GM23338 (cell line): ENCODE measurements at places on chromosomes 3 and 15. TPM values are rescaled to one million over a fixed set of nuclear protein-coding genes. Genes with fewer than 3 reads are reported as not detected.
A peak's percentile ranks its signal among the peaks of the same experiment; 100 is the strongest.

The GABRR3 gene
- total RNA-seq, result not detected in 2 replicates

DNA sequence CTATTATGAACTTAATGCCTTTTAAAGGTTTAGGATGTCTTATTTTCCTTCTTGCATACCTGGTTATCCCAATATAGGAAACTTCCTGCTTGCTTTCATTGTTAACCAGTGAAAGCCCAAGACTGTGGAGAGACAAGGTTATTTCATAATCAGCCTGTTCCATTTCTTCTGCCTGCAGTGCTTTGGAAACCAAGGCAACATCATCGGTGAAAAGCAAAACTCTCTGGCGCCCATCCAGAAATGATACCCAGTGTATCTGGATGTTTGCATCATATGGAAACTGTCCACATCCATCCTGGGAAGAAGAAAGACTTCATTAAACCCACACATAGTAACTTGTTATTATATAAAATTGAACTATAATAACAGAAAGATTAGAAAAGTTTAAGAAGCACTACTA lies 170.1 kb downstream of the VPS13C start:
- H3K27ac ChIP-seq, result no peak overlapping the region
- no peak overlapping the region for H3K4me3 ChIP-seq
- no peaks in the 10 kb centered on the region for H3K4me1 ChIP-seq
- peaks cover 8% of the 10 kb centered on the region; the same call in 1 of the 2 replicates for H3K36me3 ChIP-seq
- no peaks in the 10 kb centered on the region for H3K27me3 ChIP-seq
- no peak for DNase-seq

GRCh38 chr3:181252631-181253030 lies 263.1 kb upstream of the DNAJC19 start:
- H3K27me3 ChIP-seq, result no peaks in the 10 kb centered on the region
- H3K27ac ChIP-seq, result no peak overlapping the region
- no peaks in the 10 kb centered on the region for H3K36me3 ChIP-seq
- H3K4me1 ChIP-seq, result peaks cover 15% of the 10 kb centered on the region; the same call in 1 of the 2 replicates
- no peak for DNase-seq

DNA sequence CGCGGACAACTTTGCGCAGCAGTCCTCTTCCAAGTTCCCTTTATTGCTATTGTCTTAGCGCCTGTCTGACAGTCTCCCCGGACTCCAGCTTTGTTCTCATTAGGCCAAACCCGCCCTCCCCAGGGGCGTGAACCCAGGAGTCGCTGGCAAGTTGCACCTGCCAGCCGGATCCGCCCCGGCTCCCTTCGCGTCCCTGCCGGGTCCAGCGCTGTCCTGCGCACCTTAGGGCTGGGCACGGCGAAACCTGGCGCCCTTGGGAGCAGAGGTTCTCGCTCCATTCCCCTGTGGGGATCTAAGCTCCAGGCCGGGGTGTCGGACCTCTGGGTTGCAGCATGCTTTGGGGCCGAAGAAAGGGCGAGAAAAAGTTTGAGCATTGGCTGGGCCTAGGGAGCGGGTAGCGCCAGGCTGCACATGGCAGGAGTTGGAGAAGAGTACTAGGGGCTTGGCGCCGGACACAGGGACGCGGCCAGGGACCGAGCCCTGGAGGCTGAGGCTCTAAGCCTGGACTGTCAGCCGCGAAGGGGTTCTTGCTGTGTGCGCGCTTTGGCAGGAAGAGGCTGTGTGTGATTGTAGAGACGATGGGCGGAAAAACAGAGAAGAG lies 335.1 kb upstream of the THRB start:
- peaks cover 7% of the 10 kb centered on the region for H3K4me1 ChIP-seq
- peaks cover 63% of the 10 kb centered on the region for H3K27me3 ChIP-seq
- peak overlapping the region; percentile 85 for H3K4me3 ChIP-seq
- peak; percentile 56 for DNase-seq
- no peaks in the 10 kb centered on the region for H3K36me3 ChIP-seq

- no peaks in the 10 kb centered on the region for H3K27me3 ChIP-seq
- no peaks in the 10 kb centered on the region for H3K4me1 ChIP-seq
- peak; percentile 18 for DNase-seq
- no peaks in the 10 kb centered on the region; the same call in 1 of the 2 replicates for H3K36me3 ChIP-seq
- H3K27ac ChIP-seq, result no peak overlapping the region
Measured at GRCh38 chr15:76285241-76285825, 25.9 kb downstream of the ETFA start.

The LRRK1 gene
- total RNA-seq, result 2.6 and 4.4 TPM in 2 replicates

GRCh38 chr15:34436126-34436955 lies 1.3 kb downstream of the GOLGA8A start:
- no peaks in the 10 kb centered on the region for H3K4me1 ChIP-seq
- peak overlapping the region; percentile 74 for H3K4me3 ChIP-seq
- H3K36me3 ChIP-seq, result no peaks in the 10 kb centered on the region
- H3K27ac ChIP-seq, result no peak overlapping the region
- peaks cover 47% of the 10 kb centered on the region for H3K27me3 ChIP-seq
- DNase-seq, result peak; percentile 36

The SYNPR gene
- 0.38 and 2.6 TPM in 2 replicates for total RNA-seq

DNA sequence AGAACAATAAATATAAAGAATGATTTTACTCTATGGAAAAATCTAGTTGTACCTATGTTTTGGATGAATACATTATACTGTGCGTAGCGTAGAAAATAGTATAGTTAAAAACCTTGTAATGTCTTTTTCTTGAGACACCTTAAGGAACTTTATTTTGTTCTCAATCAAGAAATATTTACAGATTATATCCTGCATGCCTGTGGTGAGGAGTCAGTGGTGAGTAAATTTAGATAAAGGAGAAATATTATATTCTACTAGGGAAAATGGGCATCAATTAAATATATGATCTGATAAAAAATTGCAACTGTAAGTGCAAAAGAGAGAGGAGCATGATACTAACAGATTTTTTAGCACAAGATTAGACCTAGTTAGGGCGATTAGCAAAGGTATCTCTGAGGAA lies 157.7 kb downstream of the RBMS3 start:
- H3K36me3 ChIP-seq, result no peaks in the 10 kb centered on the region
- no peaks in the 10 kb centered on the region for H3K27me3 ChIP-seq
- H3K4me1 ChIP-seq, result peaks cover 19% of the 10 kb centered on the region
- DNase-seq, result no peak
- no peak overlapping the region for H3K4me3 ChIP-seq
- H3K27ac ChIP-seq, result no peak overlapping the region

DNA sequence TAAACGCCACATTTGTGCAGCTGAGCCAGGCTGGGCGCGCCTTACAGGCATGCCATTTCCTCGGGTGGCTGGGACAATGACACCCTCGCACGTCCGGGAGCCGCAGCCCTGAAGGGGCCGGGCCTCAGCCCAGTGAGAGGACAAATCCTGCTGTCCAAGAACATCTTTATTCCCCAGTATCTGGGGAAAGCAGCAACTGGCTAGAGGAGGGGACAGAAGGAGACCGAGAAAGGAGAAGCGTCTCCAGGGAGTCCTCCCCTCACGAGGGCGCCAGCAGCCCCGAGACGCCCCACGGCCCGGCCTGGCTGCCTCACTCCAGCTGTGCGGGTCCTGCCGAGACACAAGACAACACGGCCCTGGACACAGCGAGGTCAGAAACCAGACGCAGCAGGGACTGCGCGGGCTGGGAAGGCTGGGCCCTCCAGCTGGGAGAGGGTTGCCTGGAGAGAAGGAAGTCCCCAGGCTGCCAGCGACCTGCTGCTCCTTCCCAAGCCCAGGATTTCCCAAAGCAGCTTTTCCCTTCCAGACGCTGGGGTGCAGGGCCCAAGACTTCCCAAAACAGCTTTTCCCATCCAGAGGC lies 130.2 kb downstream of the CHSY1 start:
- peaks cover 11% of the 10 kb centered on the region for H3K4me1 ChIP-seq
- H3K36me3 ChIP-seq, result no peaks in the 10 kb centered on the region
- H3K4me3 ChIP-seq, result no peak overlapping the region
- no peaks in the 10 kb centered on the region for H3K27me3 ChIP-seq

GRCh38 chr3:184711493-184712247 lies at the start of gene MAGEF1:
Gene MAGEF1 (minus strand): TSS chr3:184712064. CDS start chr3:184711821, 243 bp downstream.
- peak within 1 kb of the TSS; percentile 96 for H3K4me3 ChIP-seq
- H3K27me3 ChIP-seq, result no peaks in the 10 kb centered on the region
- peaks cover 28% of the 10 kb centered on the region for H3K4me1 ChIP-seq
- H3K27ac ChIP-seq, result peak within 1 kb of the TSS; percentile 98
- no peaks in the 10 kb centered on the region for H3K36me3 ChIP-seq

The SPATA12 gene
- total RNA-seq, result 0.10 TPM in 1 of 2 replicates, not detected in the other

The DNAH1 gene
- total RNA-seq, result 0.35 and 1.8 TPM in 2 replicates

GRCh38 chr3:128353361-128353965 lies 113.2 kb downstream of the DNAJB8 start:
- no peak overlapping the region for H3K4me3 ChIP-seq
- H3K36me3 ChIP-seq, result no peaks in the 10 kb centered on the region
- no peaks in the 10 kb centered on the region for H3K27me3 ChIP-seq
- H3K4me1 ChIP-seq, result peaks cover 10% of the 10 kb centered on the region
- DNase-seq, result no peak

DNA sequence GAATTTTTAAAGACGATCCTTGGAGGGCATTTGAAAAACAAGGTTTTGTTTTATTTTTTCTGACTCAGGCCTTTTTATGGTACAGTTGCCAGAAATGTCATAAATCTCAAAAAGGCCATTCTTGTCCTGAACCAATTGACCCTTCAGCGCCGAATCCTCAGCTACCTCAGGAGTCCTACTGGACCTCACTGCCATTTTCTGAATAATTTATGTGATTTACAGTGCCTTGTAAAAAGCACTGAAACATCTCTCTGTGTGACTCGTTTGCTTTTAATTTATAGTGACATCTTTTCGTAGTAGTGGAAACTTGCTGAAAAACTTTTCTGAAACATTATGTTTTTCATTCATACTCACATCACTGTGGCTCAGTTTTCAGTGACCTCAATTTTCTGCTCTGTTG lies 72.2 kb upstream of the ARL6 start:
- DNase-seq, result no peak
- no peak overlapping the region for H3K27ac ChIP-seq
- H3K27me3 ChIP-seq, result no peaks in the 10 kb centered on the region
- H3K36me3 ChIP-seq, result no peaks in the 10 kb centered on the region
- H3K4me1 ChIP-seq, result peaks cover 6% of the 10 kb centered on the region; the same call in 1 of the 2 replicates

GRCh38 chr3:126100269-126100633 lies 16.3 kb upstream of the SLC41A3 start:
- H3K27ac ChIP-seq, result no peak overlapping the region
- no peaks in the 10 kb centered on the region for H3K4me1 ChIP-seq
- DNase-seq, result no peak

The SLC2A2 gene
- not detected in 2 replicates for total RNA-seq
